Activated T-cell treated with anti-CD3 and anti-CD28 coated beads for 48 hours (primary cell): ENCODE measurements at places on chromosomes 2 and 18.

GRCh38 chr18:50358844-50359243 is 16.0 kb upstream of the SKA1 start:
- no peak for DNase-seq

- no peak for DNase-seq
These were observed 341.5 kb upstream of the ATP5MC3 start for GRCh38 chr2:175523001-175523400.

- DNase-seq: no peak
These were observed 70.0 kb upstream of the ATP5MC3 start for GRCh38 chr2:175251425-175252041.

- peak; percentile 66 for DNase-seq
These were observed 3.4 kb downstream of the WDFY1 start for GRCh38 chr2:223941579-223942277.

DNA sequence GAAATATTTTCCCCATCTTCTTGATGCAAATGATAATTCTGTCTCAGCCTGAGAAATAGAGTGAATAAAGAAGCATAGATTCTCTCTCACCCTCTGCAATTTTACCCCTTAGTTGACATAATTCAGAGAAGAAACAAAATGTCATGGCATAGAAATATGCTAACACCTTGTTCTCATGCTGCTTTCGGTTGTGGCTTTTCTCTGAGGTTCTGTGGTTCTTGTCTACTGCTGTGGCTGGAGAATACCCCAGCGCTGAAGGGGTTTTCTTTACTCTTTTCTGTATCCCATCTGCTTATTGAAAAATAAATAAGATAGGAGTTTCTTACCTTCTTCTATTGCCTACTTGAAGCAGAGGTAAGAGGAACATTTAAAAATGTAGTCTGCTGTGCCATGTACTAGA is 15.4 kb upstream of the RAB27B start:
- DNase-seq: no peak

DNA sequence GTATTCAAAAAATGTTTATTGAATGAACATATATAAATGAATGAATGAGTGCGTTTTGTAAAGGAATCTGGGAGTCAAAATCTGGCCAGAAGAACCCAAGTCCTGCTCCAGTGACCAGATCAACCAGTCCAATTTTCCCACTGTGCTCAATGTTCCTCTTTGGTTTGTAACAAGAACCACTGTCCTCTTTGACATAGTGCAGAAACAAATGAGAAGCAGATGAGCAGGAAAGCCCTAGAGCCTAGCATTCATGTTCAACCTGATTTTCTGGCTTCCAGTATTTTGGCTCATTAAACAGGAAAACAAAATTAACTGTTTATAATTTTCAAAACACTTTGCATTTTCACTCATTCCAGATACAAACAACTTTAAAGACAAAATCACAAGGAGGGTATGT is 23.2 kb downstream of the FAM124B start:
- no peak for DNase-seq

- no peak for DNase-seq
These were observed 21.3 kb upstream of the SPP2 start for GRCh38 chr2:234029150-234029733.

DNA sequence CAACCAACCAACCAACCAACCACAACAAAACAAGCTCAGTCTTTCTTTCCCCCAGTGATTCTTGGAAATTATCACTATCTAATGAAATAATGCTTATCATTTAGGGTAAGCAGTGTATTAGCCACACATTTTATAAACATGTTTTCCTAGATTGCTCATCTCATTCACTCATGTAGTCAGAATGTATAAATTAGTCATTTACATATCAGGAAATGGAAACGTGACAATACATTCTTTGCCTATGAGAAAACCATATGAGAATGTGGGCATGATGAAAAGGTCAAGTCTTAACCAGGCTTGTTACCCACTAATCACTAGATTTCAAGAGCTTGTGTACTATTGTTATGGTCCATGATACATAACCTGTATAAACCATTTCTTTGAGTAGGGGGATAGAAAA is 1583.4 kb upstream of the PIK3C3 start:
- DNase-seq: no peak

DNA sequence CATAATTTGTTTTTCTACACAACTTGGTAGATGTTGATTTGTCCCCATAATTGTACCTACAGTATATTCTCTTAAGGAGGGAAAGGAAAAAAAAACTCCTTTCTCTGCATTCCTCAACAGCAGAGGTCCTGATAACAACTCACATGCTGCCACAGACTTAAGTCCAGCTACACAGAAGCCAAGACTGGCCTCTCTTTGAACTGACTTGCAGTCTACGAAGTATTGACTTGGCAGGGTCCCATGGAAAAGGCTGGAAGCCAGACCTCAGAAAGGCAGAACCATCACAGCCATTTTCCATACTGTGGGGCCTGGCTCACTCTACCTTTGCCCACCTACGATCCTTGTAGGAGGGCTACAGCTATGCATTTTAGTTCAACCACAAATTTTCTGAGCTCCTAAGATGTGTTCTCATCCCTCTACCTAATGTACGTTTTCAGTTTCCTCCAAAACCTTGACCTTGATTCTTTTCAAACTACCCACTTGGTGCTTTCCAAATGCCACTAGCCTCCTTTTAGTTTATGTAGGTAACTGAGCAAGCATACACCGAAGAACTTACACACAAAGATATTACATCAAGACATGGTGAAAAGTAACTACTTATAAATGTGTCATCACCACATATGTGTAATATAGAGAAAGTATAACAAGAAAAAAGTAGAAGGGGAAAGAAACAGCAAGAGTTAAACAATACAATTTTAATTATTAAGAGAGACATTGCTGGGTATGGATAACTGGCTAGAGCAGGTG is 12.2 kb downstream of the LONRF2 start:
- DNase-seq: no peak

GRCh38 chr2:222854773-222855700 is 5.8 kb upstream of the ACSL3 start:
- DNase-seq: no peak

- DNase-seq: no peak
These were observed 76.5 kb downstream of the HNRNPLL start for GRCh38 chr2:38526195-38526594.

- no peak for DNase-seq
These were observed 2193.8 kb upstream of the PIK3C3 start for GRCh38 chr18:39761273-39761672.

- peak; percentile 34 for DNase-seq
These were observed 44.4 kb downstream of the RPIA start for GRCh38 chr2:88735853-88736252.

DNA sequence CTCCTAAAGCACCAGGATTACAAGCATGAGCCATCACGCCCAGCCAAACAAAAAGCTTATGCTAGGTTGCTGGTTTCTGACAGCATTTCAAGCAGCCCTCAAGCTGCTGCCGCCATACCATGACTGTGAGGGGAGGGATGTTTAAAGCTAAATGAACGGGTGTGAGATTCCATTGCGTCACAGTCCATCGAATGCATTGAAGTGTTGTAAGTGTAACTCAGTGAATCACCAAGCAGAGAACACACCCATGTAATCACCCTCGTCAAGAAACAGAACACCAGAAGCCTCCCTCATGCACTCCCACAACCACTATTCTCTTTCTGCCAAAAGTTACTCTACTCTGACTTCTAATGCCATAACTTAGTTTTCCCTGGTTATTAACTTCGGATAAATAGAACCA is 32.8 kb upstream of the MC5R start:
- DNase-seq: no peak

GRCh38 chr2:115070002-115070401 is 627.6 kb downstream of the DPP10 start:
- DNase-seq: no peak

DNA sequence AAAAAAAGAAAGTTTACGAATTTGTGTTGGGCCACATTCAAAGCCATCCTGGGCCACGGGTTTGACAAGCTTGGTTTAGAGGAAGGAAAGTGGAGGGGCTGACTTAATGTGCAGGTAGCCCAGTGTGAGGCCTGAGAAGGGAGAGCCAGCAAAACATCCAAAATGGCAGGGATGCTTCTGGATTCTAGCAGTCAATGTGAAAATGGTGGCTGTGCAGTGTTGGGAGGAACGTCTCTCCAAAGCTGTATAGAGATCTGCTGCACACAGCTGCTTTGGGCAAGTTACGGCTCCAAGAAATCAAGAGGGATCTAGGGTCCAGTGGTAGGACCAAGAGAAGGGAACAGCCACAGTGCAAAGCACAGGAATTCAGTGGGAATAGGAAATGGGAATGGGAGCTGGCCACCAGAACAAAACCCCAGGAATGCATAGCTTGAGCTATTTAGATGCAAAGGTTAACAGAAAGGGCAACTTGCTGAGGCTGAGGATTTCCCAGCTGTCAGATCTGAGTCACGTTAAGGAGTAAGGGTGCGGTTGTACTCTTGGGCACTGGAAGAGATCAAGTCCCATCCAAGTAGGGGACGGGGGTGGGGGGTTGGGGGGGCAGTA is 70.6 kb downstream of the B3GNT2 start:
- no peak for DNase-seq

DNA sequence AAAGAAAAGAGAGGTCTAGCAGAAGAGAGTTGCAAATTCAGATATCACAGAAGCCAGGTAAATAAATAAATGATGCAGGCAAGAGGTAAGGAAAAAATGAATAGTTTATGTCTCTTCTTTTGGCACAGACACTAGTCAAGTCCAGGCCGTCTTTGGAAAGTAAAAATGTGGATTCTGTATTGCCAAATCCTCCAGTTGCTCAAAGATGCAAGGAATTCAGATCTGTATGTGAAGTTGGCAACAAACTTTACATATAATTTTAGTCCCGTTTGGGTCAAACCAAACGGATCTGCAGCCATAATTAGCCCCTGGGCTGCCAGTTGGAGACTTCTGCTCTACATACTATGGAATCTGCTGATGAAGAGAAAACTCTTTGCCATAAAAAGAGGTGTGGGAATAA is 200.5 kb upstream of the RND3 start:
- no peak for DNase-seq

GRCh38 chr18:1774261-1774660 is 797.0 kb downstream of the METTL4 start:
- DNase-seq: no peak

DNA sequence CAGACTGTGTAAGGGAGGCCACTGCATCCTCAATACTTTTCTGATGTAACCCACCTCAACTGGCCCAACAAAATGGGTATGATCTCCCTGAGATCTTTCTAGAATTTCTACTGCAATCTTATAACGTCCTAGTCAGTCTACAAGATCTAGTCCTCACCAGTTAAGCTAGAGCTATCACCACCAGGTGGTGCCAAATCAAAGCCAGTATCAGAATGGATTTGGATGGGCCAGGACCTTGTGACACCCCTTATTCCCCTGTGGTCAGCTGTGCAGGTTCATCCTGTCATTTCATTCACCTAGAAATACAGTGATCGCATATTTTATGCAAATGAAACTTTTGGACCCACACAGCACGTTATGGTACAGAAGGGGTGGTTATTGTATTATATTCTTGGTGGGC is 90.3 kb downstream of the OLA1 start:
- DNase-seq: peak; percentile 4

GRCh38 chr2:145399131-145399530 is 879.2 kb upstream of the ZEB2 start:
- no peak for DNase-seq

DNA sequence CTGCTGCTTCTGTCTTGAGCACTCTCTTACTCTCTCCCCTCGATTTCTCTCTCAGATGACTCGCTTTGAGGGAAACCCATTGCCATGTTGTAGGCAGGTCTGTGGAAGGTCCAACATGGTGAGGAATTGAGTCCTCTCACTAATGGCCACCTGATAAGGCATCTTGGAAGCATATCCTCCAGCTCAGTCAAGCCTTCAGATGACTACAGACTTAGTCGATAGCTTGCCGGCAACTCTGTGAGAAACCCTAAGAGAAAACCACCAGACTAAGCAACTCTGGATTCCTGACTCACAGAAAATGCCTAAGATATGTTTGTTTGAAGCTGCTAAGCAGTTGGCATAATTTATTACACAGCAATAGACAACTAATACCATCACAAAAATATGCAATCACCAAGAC is 51.2 kb downstream of the WDR75 start:
- no peak for DNase-seq

DNA sequence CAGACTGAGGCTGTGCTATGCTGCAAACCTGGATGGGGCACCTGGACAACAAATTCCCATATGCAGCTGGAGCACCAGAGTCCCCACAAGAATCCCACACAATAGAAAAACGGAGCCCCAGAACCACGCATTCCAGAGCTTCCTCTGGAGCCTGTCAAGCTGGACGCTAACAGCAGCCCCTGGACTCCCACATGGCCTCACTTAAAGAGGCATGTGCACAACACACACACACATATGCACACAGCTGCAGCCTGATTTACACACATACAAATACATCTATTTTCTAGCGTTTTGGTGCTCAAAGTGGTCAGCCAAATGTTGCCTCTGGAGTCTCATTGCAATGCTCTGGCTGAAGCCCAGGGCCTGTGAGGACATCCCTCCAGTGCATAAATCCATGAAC is 632.7 kb upstream of the ID2 start:
- no peak for DNase-seq

DNA sequence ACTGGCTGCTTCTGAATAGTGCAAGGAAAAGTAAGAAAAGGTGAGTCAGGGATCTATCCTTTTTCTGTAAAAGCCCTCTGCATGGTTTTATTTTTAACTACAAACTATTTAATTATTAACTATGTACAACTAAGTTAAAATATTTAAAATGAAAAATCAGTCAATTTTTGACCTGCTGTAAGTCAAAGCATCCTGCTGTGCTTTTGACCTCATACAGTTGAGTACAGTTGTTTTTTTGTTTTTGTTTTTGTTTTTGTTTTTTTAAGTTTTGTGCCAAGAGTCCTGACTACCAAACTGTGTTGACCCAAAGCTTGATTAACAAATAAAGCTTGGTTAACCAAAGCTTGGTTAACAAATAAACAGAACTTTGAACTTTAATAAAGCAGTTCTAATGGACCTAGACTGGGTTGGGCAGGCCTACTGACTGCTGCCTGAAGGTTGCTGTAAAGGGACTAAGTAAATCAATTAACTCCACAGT is at the start of gene ACMSD:
Gene ACMSD, plus strand, starts transcription at position 474 of the 478 bp plus-strand sequence. CDS start 67 bp downstream, outside the sequence.
- no peak for DNase-seq

DNA sequence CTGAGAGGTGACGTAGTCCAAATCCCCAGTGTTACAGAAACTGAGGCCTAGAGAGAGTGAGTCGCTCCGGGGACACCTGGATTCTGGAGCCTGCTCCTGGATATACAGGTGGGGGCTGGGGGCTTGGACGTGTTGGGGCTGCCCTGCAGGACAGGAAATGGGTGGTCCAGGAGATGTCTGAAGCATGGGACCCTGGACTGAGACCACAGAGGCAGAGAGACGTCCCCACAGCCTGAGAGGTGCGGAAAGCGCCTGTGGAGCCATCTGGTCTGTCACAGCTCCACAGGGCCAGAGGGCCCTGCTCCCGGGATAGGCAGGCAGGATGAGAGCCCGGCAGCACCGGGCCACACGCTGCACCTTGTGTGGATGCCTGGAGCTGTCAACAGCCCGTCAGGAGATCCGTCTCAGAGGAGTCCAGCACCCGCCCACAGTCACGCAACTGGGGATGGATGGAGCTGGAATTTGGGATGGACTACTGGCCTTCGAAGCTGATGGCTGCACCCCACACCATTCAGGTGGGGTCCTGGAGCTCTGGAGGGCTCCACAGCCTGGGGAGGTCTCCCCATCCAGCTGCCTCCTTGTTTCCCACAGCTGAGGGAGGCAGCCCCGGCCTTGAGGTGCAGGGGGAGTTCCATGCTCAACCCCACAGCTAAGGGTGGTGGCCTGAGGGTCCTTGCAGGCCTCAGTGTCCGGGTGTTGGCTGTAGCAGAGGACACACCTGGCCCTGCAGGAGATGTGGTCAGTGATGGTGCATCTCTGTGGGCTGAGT is 303.0 kb downstream of the NDUFA10 start:
- DNase-seq: no peak
